ENCODE measurements at places on chromosomes 6 and 20. TPM values are rescaled to one million over a fixed set of nuclear protein-coding genes. Genes with fewer than 3 reads are reported as not detected.

Gene MOXD1
- 0.09 TPM for total RNA-seq

- no peak for DNase-seq
Observed at GRCh38 chr20:43721429-43722152, 5.2 kb downstream of the GTSF1L start.

DNA sequence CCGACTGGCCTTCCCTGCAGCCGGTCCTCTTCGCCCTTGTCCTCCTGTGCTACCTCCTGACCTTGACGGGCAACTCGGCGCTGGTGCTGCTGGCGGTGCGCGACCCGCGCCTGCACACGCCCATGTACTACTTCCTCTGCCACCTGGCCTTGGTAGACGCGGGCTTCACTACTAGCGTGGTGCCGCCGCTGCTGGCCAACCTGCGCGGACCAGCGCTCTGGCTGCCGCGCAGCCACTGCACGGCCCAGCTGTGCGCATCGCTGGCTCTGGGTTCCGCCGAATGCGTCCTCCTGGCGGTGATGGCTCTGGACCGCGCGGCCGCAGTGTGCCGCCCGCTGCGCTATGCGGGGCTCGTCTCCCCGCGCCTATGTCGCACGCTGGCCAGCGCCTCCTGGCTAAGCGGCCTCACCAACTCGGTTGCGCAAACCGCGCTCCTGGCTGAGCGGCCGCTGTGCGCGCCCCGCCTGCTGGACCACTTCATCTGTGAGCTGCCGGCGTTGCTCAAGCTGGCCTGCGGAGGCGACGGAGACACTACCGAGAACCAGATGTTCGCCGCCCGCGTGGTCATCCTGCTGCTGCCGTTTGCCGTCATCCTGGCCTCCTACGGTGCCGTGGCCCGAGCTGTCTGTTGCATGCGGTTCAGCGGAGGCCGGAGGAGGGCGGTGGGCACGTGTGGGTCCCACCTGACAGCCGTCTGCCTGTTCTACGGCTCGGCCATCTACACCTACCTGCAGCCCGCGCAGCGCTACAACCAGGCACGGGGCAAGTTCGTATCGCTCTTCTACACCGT, 6.1 kb downstream of the UBD start:
- DNase-seq: no peak

DNA sequence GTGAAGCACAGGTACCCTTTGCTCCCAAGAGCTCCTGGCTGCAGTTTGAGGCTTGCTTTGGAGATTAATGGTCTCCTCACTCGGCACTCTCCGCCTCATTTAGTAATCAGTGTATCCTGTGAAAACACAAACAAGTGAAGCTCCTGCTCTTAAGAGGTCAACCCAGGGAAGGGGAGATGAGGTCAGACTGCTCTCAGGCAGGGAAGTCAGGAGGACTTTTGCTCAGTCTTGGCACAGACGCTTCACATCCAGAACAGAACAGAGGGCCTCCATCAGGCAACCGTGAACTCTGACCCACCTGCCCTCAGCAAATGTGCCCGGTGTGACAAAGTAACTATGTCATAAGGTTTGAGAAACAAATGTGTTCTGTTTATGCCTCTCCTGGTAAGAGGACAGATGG, 428.8 kb upstream of the JARID2 start:
- no peak for DNase-seq

- DNase-seq: peak; percentile 39
Observed at GRCh38 chr20:33273117-33273851, 9.7 kb upstream of the BPIFB1 start.

- no peak for DNase-seq
Observed at GRCh38 chr6:30754631-30755030, 10.3 kb upstream of the IER3 start.

DNA sequence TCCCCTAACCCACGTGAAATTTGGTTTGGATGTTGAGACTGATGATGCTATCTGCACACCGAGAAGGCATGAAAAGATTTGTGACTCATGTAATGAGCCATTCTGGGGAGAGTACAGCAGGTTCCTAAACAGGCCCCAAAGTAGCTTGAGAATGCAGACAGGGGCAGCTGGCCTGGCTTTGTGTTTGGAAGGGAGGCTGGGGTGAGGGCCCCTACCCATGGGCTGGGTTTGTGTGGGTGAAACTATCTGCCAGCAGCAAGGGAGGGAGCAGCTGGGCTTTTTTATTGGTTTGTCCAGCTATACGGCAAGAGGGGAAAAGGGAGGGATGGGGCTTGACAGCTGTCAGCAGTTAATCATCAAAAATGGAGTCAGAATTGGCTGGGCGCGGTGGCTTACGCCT, 87.0 kb upstream of the RNF24 start:
- DNase-seq: no peak

Gene TXLNB
- not detected for total RNA-seq

DNA sequence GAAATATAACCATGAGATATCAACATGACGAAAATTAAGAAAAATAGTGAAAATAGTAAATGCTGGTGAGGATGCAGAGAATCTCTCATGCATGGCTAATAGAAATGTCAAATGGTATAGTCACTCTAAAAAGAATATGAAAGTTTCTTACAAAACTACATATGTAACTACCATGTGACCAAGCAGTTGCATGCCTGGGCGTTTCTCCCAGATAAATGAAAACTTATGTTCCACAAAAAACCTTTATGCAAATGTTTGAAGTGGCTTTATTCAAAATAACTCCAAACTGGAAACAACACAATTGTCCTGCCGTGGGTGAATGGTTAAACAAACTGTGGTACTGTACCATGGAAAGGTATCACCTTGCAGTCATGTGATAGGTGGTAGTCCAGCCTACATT, 112.4 kb downstream of the HDGFL1 start:
- no peak for DNase-seq

- no peak for DNase-seq
Observed at GRCh38 chr6:163415620-163416556, 1.4 kb downstream of the QKI start.
